ENCODE measurements at places on chromosomes 5 and 9. TPM values are rescaled to one million over a fixed set of nuclear protein-coding genes. Genes with fewer than 3 reads are reported as not detected.

- DNase-seq, result no peak
Measured at GRCh38 chr9:114110180-114110579, 11.1 kb upstream of the KIF12 start.

The PHF24 gene
- not detected for total RNA-seq

DNA sequence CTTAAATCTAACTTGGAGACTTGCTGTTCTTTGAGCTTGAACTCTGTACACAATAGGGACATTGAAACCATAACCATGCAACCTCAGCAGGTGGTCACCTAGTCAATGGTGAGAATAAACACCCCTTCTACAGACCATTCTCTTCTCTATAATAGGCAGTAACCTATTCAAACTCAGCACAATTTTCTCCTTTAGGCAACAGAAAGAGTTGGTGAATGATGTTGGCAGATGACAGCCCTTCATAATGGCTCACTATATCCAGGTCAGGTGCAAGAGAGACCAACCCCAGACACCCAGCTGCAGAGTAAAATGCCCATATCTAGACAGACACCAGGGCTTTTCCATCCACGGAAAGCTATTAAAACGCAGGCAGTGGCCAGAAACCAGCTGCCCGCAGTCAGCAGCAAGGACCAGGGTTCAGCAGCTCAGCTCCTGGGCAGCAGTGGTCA, 106.7 kb downstream of the SERINC5 start:
- DNase-seq, result no peak

The PCDHGB3 gene
- total RNA-seq, result 19.5 TPM

- DNase-seq, result no peak
Measured at GRCh38 chr9:123111427-123112014, 78.1 kb downstream of the GPR21 start.

DNA sequence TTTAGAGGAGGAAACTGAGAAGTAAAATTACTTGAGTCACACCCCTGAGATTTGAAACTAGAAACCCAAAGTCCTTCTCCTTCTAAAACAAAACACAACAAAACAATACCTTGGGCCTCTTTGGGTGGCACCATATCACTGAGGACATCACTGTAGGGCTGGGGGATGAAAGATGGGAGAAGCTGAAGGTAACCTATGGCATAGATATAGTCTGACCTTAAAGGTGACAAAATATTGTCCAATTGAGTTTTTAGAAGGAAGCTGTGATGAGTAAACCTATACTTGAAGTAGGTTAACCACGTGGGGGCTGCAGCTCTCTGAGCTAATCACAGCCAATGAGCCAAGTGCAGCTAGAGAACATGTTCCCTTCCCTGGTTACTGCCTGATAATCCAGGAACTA, 167.4 kb upstream of the CD180 start:
- DNase-seq, result no peak

- no peak for DNase-seq
Measured at GRCh38 chr9:133164191-133164590, 477 bp upstream of the GBGT1 start.
